ENCODE measurements at places on chromosomes 12 and 14.

GRCh38 chr14:57060276-57060955 lies 208.3 kb downstream of the EXOC5 start:
- DNase-seq = peak; percentile 46

GRCh38 chr14:72688990-72689671 lies 204.8 kb downstream of the DPF3 start:
- no peak for DNase-seq

DNA sequence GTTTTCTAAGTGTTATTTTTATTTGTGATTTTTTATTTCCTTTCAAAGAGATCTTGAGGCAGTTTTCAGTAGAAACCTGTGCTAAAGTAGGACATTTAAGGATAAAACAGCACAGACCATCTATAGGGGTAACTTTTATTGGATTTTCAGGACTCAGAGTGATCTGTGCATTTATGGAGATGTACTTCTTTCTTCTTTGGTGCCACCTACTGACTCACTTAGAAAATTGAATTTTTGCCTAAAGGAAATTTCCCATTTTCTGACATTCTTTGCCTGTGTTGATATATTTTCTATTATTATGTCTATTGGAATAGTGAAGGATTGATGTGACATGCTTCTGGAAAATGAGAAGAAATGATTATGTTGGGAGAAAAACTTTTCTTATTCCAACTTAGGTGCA lies 113.0 kb downstream of the UNC79 start:
- no peak for DNase-seq

DNA sequence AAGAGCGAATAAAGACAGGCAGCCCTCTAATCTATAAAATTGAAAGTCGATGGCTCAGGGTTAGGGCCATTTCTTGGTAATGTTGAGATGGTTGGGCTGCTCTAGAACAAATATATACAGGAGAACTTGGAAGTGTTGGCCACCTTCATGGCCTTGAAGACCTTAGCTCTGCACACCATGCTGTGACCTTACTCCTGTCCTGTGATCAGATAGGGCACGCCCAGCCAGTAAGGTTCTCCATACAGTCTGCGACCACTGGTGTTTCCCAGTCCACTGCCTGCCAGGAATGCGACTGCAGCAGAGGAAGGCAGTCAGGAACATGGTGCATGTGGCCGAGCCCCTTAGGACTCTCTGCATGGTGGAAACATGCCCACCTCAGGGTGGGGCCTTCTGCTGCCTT lies 73.2 kb upstream of the PSMA6 start:
- DNase-seq = no peak

DNA sequence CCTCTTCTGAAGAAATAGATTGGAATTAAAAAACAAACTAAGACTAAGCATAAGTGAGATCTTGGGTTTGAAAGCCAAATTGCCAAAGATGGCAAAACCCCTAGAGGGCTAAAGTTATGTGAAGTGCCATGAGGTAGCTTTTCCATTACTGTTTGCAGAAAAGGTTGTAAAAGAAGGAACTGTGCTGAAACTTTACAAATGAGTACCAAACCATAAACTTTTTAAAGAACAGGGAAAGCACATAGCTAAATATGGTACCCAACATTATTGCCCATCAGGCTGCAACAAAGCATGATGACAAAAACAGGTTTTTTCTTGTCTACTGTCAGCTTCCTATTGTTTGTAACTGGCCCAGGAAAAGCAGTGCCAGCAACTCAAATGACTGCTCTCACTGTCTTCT lies 224.2 kb downstream of the RAD51B start:
- DNase-seq = no peak

GRCh38 chr14:27427796-27428195 lies 830.0 kb upstream of the NOVA1 start:
- DNase-seq = no peak

DNA sequence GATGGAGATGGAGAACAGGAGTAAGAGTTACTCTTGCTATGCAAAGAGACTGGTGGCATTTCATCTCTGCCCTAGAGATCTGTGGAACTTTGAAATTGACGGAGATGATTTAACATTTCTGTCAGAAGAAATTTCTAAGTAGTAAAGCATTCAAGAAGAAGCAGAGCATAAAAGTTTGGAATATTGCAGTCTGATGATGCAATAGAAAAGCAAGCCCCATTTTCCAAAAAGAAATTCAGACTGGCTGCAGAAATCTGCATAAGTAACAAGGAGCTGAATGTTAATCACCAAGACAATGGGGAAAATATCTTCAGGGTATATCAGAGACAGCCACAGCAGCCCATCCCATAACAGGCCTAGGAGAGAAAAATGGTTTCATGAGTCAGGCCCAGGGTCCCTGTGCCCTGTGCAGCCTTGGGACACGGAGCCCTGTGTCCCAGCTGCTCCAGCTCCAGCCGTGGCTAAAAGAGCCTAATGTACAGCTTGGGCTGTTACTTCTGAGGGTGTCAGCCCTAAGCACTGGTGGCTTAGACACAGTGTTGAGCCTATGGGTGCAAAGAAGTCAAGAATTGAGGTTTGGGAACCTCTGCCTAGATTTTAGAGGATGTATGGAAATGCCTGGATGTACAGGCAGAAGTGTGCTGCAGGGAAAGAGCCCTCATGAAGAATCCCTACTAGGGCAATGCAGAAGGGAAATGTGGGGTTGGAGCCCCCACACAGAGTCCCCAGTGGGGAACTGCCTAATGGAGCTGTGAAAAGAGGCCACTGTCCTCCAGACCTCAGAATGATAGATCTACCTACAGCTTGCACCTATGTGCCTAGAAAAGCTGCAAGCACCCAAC lies 616.6 kb downstream of the SLC16A7 start:
- DNase-seq = no peak

DNA sequence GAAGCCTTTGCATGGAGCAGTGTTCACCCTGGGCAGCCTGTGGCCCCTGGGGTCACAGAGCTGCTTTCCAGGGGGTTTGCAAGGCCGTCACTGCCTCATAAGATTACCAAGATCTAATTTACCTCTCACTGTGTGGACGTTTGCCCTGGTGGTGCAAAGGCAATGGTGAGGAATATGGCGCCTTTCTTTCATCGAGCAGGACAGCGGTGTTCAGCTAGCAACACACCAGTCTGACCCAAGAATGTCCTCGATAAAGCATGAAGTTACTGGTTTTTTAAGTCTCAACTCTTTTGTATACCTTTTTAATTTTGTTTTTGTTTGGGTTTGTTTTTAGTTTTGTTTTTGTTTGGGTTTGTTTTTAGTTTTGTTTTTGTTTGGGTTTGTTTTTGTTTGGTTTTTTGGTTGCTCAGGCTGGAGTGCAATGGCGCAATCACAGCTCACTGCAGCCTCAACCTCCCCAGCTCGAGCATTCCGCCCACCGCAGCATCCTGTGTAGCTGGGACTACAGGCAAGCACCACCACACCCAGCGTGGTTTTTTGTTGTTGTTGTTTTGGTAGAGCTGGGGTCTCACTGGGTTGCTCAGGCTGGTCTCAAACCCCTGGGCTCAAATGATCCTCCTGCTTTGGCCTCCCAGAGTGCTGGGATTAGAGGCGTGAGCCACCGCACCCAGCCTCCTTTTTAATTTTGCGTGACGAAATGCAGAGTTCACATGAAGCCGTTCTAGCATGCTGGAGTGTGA lies 57.9 kb downstream of the PPP2R5C start:
- DNase-seq = peak; percentile 15

DNA sequence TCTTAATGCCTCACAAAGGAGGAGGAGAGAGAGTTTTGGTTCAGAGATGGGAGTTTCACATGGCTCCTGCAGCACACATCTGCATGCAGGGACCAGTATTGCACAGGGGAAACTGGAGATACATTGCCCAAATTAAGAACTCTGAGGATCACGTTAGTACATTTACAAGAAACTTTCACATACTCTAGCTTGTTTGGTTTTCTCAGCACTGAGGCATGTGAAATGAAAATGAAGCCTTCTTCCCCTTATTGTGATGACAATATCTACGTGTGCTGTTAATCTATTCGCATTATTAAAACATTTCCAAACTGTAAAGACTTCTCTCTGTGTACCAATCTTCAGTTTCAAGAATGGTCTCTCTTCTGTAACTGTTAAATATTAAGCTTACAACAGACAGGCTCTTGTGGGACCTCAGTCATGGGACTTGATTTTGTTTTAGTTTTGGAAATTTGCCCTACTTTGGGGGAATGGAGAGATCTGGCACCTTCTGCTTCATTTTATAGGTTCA lies 124.7 kb downstream of the DAAM1 start:
- no peak for DNase-seq

GRCh38 chr14:94081386-94081820 lies 293 bp downstream of the IFI27L1 start:
- DNase-seq = no peak

DNA sequence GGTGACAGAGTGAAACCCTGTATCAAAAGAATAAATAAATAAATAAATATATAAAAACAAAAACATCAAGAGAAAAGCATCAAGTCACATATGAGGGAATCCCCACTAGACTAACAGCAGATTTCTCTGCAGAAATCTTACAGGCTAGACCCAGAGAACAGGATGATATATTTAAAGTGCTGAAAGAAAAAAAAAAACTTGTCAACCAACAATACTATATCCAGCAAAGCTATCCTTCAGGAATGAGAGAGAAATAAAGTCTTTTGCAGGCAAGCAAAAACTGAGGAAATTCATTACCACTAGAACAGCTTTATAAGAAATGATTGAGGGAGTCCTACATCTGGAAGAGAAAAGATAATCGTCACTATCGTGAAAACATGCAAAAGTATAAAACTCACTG lies 6.4 kb upstream of the SFSWAP start:
- no peak for DNase-seq

DNA sequence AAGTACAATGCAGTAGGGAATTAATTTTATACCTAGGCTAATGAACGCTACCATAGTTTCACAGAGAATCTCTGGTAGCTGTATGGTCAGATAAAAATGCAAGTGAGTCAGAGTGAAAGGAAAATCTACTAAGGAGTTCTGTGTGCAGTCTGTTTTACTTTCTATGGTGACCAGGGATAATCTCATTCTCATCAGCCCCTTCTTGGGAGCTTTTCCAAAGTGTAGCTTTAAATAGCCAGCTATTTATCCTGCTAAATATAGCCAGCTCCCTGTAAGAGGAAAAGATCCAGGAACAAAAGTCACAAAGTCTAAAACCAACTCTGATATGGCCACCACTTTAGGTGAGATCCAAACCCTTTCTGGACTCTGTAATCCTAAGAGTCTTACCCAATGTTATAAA lies 75.5 kb downstream of the TMEM116 start:
- DNase-seq = no peak

DNA sequence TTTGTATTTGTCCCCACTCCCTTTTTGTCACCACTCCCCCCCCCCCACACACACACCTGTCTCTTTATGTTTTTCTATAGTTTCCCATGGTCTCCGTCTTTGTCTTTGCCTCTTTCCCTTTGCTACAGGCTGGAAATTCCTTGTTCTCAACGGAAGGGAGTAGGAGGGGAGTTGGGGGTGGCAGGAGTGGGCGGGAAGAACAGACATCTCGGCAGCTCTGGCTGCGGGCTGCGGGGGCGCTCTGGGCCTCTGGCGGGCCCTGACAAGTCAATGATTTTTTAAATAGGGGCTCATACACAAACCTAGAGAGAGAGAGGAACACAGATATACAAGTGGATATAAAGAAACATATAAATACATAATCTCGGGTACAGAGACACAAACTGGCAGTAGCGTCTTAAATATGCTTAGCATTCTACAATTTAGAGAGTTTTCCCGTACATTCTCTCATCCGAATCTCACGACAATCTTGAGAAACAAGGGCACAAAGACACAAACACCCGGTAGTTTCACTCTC lies 2.4 kb upstream of the NAB2 start:
- no peak for DNase-seq

DNA sequence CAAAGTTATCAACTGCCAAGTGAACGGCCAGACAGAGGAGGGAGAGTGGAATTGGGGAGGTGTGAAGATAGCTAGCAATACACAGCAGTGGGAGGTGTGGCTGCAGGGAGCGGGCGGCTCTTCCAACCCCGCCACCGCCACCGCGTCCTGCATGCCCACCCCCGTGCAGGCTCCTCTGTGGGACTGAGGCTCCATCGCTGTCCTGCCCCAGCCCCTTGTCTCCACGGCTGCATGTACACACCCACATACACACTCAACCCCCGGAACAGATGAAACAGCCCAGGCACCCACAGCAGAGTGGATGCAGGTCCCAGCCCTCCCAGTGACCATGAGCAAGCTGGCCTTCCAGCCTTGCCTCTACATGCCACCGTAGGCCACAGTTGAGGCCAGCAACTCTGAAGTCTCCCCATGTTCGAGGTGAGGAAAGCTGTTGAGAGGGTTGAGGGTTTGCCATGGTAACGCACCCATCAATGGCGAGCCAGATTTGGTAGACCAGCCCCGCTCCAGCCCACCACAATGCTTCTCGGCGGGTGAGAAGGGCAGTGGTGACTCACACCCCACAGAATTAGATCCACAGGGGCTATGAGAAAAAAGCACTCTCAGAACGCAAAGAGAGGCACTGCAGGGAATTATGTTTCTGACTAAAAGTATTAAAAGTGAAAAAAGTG lies 39.3 kb downstream of the PITPNM2 start:
- no peak for DNase-seq

All from left lobe of liver (tissue), 2 donors.